ENCODE measurements at places on chromosomes 2 and 18.

DNA sequence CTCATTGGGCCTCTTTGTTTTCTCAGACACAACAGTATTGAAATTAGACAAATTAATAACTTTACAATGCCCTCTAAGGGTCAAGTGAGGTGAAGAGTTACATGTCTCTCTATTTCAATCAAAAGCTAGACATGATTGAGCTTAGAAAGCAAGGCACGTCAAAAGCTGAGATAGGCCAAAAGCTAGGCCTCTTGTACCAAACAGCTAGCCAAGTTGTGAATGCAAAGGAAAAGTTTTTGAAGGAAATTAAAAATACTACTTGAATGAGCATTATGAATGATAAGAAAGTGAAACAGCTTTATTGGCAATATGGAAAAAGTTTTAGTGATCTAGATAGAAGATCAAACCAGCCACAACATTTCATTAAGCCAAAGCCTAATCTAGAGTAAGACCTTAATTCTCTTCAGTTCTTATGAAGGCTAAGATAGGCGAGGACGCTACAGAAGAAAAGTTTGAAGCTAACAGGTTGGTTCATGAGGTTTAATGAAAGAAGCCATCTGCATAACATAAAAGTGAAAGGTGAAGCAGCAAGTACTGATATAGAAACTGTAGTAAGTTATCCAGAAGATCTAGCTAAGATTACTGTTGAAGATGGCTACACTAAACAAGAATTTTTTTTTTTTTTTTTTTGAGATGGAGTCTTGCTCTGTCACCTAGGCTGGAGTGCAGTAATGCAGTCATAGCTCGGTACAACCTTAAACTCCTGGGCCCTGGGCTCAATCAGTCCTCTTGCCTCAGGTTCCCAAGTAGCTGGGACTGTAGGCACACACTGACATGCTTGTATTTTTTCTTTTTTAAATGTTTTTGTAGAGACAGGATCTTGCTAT is 65.5 kb downstream of the FAM117B start:
- no peak for DNase-seq

GRCh38 chr2:235357881-235358280 is 136.0 kb upstream of the AGAP1 start:
- no peak for DNase-seq

DNA sequence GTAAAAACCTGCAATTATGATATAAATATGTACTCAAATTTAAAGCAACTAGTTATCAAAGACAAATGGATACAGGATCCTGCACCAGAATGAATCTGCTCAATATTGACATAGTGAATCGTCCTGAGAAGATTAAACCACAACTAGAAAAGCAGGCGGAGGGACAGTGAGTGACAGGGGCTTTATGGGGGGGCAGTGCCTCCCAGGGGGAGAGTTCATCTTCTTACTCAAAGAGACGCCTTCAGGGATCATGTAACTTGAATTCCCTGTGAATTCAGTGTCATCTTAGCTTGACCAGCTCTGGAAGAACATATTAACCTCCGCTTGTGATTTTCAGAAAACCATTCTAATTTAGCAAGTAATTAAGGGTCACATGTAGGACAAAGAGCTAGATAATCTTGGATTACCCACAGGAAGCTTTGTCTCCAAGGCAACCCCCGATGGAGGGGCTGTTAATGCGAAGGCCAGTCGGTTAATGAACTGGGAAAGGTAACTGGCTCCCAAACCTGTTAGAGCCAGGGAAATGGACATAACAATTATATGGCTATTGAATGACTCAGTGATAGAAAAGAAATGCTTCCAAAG is 17.4 kb upstream of the LMAN1 start:
- DNase-seq, result no peak

DNA sequence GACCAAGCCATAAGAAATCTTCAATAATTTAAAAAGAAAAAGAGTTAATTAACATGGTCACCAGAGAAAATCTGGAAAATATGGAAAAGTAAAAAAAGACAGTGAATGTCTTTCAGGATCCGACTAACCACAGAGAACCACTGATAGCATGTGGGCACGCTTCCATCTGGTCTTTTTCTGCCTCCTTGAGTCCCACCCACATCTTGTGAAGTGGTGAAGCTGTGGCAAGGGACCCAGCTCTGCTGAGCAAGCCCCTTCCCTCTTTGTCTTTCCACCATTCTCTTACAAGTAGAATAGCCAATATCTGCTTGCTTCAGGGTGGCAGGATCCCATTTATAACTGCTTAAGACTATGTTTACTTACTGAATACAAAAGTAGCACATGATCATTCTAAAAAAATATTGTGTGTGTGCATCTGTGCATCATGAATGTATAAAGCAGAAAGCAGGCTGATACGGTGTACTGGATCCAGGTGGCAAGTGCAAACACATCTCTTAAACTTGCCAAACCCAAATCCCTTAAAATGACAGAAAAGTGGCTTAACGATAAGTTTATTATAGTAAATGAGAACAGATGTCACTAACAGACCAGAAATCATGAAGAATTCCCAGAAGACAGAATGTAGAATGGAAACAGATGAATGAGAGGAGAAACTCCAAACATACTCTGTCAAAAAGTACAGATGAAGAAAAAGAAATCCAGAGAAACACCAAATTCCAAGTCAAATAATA is 52.3 kb downstream of the FOXI3 start:
- DNase-seq, result no peak

DNA sequence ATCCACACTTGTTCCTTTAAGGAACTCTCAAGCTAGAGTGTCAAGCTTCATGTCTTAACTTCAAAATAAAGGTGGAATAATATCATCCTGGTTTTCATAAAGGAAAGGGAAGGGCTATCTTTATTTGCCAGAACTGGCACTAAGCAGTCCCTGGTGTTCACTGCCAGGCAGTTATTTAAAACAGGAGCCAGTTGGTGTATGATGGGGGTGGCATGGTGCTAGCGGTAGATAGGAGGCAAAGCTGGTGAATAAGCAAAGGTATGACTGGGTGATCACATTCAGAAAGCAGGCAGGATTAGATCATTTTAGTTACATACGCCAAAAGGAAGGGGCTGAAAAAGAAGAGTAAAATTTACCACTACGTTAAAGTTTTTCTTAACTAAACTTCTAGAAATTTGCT is 776.3 kb downstream of the BCL11A start:
- no peak for DNase-seq

DNA sequence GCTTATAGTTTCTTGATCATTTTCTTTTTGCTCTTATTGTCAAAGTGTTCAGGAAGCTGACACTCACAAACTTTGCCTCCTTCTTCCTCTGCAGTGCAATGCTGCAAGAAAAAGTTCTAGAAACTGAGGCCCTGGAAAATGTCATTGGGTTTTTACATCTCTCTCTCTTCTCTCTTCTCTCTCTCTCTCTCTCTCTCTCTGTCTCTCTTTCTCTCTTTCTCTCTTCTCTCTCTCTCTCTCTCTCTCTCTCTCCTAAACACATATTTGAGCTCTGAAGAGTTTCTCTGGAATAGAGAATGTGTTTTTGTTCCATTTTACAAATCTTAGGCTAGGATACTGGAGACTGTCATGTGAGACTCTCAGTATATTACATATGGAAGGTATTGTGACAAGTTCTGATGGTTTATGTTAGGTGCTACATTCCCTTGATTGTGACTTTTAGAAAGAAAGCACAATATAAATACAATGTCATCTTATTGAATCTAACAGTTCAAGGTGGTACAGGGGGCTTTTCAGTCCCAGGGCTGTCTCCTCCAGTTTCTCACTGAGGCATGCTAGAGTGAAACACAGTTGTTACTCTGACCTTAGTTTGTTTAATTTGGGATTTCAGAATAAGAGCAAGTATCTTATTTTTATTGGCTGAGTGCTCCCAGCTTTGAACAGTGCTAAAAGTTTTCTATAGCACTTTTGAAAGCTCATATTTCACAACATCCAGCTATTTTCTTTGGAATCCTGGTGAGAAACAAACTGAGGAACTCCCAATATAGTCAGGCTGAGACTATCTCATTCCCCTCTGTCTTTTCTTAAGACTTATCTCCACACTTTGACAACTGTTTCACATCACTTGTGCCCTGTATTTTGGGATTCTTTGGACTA is 41.4 kb upstream of the EHBP1 start:
- no peak for DNase-seq

DNA sequence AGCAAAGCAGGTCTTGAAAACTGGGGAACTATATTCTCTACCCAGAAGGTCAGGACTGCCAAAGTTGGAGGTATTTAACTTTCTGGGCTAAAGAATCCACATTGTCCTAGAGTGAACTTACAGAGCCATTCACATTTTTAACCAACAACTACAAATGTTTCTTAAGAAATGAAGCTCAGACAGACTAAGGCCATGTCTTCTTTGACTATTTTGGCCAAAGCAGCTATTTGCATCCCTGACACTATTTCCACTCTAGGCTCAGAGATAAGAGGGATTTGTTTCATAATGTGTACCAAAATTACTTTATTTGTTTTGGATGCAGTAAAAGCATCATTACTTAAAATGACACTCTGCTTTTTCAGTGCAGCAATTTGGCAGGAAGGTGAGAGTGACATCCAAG is 18.1 kb downstream of the PID1 start:
- DNase-seq, result no peak

- DNase-seq, result no peak
Observed at GRCh38 chr2:105473011-105473410, 74.2 kb upstream of the FHL2 start.

DNA sequence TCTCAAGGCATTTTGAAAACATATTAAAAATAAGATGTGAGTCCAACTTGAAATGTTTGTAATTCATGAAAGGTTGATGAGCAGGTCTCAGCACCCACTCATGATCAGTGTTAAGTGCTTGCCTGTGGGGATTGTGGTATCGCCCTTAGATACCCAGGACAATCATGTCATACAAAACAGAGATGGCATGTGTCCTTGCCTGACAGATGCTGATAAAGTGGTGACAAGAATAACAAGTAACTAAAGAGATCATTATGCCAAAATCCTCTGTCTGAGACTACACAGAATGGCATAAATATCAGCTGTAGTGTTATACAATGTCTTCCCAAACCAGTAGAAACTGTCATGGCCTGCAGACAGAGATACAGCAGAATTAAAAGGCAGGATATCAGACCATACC is 930.3 kb downstream of the SUCLG1 start:
- no peak for DNase-seq

- DNase-seq, result no peak
Observed at GRCh38 chr2:233862261-233862768, 5.9 kb downstream of the MSL3B start.

GRCh38 chr2:230383453-230383852 is 32.5 kb upstream of the SP100 start:
- no peak for DNase-seq

DNA sequence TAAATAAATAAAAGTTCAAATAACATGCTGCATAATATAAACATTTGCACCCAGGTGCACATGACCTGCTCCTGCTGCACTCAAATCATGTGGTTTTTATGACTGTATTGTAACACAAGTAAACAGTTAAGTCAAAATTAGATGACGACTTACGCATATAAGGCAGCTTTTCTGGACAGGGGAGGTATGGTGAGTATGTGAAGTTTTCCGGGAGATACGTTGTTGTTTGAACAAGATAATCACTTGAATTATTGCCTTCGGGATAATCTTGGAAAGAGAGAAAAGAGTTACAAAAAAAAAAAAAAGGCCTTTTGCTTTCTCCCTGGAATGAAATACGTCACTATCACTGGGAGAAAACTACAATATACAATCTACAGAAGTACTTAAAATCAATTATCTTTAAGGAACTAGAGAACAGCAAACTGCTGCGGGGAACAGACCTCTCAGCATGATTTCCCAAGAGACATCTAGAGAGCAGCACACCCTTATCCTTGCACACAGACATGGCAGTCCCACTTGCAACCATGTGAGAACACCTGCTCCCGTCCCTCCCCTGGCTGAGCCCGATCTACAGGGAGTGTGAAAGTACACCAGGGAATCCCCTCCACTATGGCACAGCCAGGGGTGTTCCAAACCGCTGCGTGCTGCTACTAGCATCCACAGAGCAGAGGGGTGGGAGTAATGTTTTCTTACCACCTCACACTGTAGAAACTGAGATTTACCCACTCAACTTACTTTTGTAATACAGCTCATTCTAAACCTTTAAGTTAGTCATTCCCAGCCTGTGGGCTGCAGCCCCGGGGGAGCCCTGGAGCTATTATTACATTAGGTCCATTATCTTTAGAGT is 26.3 kb downstream of the B4GALT6 start:
- DNase-seq, result no peak

DNA sequence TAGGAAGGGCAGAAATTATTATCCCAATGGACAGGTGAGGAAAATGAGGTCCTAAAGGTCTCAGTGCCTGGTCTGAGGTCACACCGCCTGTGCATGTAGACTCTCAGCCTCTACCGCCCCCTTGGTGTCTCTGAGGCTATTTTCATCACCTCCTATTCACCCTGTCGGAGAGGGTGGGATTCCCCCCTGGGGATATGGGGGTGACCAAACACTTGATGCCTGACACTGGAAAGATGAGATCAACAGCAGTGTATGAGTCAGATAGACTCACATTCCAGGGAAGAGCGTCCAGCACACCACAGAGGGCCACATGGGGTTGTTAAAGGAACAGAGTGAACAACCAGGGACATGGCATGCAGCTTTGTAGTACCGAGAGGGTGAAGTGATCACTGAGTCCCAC is 199.7 kb downstream of the SMAD2 start:
- no peak for DNase-seq

DNA sequence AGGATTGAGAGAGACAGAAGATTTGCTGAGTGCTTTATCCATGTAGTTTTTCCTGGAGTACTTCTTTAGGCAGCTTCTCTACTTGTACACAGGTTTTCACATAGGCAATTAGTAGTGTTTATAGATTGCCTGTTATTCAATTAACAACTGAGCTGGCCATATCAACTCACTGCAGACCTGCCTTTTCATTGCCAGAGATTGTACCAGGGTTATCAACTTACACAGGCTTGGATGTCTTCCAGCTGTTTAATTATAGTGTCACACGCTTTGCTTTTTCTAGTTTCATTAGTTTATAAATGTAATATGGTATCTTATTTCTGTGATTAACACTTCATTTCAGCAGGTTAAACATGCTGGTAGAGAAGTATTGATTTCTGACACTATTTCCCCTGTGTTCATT is 125.9 kb downstream of the GPD2 start:
- DNase-seq, result no peak

GRCh38 chr2:28185891-28186290 is 206.8 kb upstream of the FOSL2 start:
- DNase-seq, result no peak

GRCh38 chr2:101052147-101052546 is 50.1 kb downstream of the RPL31 start:
- no peak for DNase-seq

DNA sequence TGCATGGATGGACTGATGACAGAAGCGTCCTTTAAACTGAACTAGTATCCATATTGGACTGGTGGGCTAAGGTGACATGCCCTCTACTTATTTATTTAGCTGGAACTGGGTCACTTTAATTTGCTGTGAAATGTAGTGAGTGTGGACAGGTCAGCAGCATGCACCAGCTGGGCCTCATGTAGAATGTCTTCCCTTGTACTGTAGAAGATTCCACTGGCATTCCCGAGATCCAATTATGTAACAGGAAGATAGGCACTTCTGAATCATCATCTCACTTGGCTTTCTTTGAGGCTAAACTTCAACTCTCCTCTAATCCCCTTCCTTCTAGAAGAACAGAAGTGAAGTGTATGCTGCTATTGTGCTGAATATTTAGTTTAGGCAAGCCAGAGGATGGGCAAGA is 296.2 kb downstream of the SLC8A1 start:
- DNase-seq, result no peak

- DNase-seq, result no peak
Observed at GRCh38 chr18:74268933-74269620, 22.7 kb downstream of the CYB5A start.

GRCh38 chr2:190214426-190215194 is 105.0 kb downstream of the HIBCH start:
- no peak for DNase-seq

GRCh38 chr2:43057742-43058725 is 168.4 kb downstream of the ZFP36L2 start:
- DNase-seq, result no peak

GRCh38 chr18:50469380-50469781 is 90.5 kb upstream of the MAPK4 start:
- DNase-seq, result no peak
